ENCODE measurements at places on chromosomes 12 and 14.

DNA sequence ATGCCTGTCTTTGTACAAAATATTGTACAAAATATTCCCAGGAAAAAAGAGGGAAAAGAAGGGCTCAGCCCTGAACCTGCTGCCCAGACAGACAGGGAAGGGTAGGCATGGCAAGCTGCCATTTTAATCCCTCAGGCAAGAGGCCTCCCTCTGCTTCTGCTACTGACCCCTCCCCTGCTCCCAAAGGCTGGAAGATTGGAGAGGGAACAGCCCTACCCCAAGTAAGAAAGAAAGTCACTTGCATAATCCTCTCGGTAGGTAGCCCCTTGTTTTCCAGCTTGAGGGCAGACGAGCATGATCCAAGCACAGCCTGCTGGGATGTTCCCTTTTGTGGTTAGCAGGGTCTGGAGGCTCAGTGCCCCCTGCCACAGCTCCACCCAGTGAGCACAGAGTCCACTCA is 20.7 kb downstream of the ADCY6 start:
- DNase-seq, result no peak

DNA sequence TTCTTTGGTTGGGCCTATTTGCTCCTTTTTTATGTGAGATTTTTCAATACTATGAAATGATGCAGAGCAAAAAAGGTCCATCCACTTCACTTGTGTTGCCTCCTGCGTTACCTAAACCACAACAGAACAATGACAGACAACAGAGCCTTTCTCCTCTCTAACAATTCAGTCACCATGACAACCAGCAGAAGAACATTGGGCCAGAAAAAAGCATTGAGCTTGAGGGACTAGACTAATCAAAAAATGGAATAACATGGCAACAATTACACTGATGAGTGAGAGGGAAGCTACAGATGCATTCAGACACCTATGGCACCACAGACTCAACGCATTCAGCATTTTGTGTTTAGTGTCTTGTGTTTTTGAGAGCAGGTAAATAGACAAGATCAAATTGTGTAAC is 44.6 kb upstream of the PTCSC3 start:
- no peak for DNase-seq

GRCh38 chr12:124764870-124765580 is 98.6 kb downstream of the SCARB1 start:
- no peak for DNase-seq

GRCh38 chr12:33795536-33795935 is 226.8 kb upstream of the ALG10 start:
- DNase-seq, result no peak

DNA sequence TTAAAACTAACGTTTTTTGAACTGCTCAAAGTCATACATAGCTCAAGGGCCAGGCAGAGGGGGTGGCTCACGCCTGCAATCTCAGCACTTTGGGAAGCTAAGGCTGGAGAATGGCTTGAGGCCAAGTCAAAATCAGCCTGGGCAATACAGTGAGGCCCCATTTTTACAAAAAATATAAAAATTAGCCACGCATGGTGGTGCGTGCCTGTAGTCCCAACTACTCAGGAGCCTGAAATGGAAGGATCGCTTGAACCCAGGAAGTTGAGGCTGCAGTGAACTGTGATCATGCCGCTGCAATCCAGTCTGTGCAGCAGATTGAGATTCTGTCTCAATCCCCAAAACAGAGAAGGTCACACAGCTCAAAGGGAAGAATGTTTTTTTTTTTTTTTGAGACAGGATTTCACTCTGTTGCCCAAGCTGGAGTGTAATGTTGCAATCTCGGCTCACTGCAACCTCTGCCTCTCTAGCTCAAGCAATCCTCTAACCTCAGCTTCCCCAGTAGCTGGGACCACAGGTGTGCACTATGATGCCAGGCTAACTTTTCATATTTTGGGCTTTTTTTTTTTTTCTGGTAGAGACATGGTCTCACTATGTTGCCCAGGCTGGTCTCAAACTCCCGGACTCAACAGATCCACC is 2.9 kb downstream of the RBM23 start:
- DNase-seq, result no peak

DNA sequence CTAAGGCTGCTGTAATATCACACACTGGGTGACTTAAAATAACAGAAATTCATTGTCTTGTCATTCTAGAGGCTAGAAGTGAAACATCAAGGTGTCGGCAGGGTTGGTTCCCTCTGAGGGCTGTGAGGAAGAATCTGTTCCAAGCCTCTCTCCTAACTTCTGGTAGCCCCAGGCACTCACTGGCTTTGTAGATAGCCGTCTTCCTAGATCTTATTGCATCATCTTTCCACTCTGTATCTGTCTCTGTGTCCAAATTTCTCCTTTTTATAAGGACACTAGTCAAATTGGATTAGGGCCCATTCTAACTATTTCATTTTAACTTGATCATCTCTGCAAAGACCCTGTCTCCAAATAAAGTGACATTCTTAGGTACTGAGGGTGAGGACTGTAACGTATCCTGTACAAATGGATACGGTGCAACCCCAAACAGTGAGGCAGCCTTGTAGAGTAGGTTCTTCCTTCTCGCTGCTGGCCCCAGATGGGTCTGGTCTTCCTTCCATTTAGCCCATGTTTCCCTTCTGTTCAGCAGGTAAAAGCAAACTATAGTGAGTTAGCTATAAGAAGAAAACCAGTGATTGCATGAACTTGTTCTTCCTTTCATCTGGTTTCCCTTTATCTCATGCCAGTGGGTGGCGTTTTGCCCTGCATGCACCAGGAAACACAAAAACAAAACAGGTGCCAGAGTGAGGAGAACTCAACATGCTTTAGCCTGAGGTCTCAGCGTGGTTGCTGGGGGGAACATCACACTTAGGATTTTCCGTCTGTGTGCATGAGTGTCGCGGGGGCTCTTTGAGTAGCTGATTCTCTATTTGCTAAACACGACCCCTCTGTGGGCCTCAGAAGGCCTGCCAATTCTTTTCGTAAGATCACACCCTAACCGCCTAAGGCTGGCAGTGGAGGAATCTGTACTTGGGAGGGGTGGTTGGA is 19.5 kb downstream of the TTC9 start:
- DNase-seq, result peak; percentile 48

DNA sequence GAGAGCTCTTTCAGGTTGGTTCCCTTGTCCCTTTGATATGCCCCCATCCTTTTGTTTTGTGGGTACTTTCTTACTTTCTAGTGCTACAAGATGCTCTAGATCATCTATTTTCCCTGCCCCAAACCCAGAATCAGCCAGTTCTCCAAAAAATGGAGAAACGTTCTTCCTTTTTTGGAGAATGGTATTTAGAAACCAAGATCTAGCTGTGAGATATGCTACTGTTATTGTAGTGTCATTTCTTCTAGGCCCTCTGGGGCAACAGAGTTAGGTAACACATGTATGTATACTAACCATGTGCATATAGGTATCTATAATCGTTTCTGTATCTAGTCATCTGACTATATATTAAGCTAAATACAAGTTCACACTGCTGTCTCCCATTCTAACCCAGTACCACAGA is 6.9 kb upstream of the IGFBP6 start:
- DNase-seq, result no peak

- DNase-seq, result no peak
Observed at GRCh38 chr12:118541071-118541470, 164.7 kb downstream of the SUDS3 start.

GRCh38 chr14:91047174-91047753 is 13.2 kb downstream of the RPS6KA5 start:
- DNase-seq, result peak; percentile 19

- DNase-seq, result no peak
Observed at GRCh38 chr12:54373649-54374561, 9.6 kb upstream of the GPR84 start.

- no peak for DNase-seq
Observed at GRCh38 chr12:26346736-26347135, 151.4 kb downstream of the SSPN start.

DNA sequence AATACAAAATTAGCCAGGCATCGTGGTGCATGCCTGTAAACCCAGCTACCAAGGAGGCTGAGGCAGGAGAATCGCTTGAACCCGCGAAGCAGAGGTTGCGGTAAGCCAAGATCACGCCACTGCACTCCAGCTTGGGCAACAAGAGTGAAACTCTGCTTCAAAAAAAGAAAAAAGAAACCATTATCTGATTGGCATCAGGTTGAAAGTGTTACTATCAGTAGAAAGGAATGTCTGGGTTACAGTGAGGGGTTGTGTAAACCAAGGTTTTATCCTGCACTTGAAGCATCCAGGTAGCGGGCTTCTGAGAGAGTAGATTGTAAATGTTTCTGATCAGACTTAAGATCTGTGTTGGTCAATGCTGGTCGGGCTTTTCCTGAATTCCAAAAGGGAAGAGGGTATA is 14.1 kb upstream of the OXA1L start:
- DNase-seq, result no peak

DNA sequence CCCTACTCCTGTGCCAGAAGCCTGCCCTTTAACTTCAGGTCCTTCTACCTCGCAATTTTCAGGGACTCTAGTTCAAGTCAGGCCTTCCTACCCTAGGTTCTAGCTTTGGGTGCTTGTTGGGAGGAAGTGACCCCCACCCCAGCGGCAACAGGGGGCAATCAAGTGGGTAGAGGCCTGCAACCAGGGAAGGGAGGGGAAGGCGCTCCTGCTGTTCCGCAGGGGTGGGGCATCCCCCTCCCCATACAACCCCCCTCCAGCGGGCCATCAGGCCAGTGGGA is 204 bp upstream of the PRPH start:
- no peak for DNase-seq

DNA sequence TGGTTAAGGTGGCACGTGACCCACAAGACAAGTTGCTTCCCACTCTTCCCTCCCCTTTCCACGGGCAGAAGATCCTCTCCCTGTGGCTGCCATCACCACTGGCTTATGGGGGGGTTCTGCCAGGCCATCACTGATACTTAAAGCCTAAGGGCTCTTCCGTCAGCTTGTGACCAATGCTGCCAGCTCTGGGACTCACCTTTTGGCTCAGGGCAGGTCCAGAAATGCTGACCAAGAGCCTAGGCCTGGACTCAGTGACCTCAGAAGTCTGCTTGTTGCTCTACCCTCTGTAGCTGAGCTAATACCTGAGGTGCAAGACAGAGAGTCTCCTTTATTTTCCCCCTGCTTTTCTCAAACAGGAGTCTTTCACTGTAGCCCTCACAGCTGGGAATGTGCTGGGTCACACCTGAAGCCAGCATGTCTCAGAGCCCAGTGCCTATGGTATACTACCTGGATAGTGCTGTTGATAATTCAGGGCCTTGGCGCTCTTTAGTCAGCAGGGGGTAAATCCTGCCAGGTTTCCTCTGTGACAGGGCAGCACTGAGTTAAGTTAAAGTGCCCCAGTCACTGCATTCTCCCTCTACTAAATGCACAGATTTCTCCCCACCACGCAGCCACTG is 19.7 kb downstream of the FGD4 start:
- DNase-seq, result no peak

- DNase-seq, result no peak
Observed at GRCh38 chr14:54312166-54312801, 84.5 kb upstream of the CDKN3 start.

- no peak for DNase-seq
Observed at GRCh38 chr14:71749613-71750238, 182.5 kb upstream of the RGS6 start.

GRCh38 chr12:124939079-124939420 is 24.6 kb upstream of the UBC start:
- DNase-seq, result peak; percentile 50

GRCh38 chr12:71161591-71161990 is 3.8 kb upstream of the TSPAN8 start:
- no peak for DNase-seq

GRCh38 chr14:53389202-53389601 is 236.1 kb upstream of the DDHD1 start:
- DNase-seq, result no peak

GRCh38 chr12:132275110-132275531 is 54.3 kb downstream of the GALNT9 start:
- no peak for DNase-seq

- no peak for DNase-seq
Observed at GRCh38 chr14:63209160-63209559, 4.9 kb downstream of the RHOJ start.

GRCh38 chr12:110037315-110037714 is 11.0 kb downstream of the C12orf76 start:
- no peak for DNase-seq

- no peak for DNase-seq
Observed at GRCh38 chr14:51039252-51039651, 55.7 kb downstream of the TRIM9 start.

GRCh38 chr14:58427281-58428117 is at the start of the genes KIAA0586 and TIMM9:
KIAA0586 (plus strand) TSS chr14:58427719; CDS start chr14:58428265, 546 bp downstream.
TIMM9 (minus strand) TSS chr14:58427531; CDS start chr14:58411945, 15,586 bp downstream.
- peak; percentile 95 for DNase-seq

- no peak for DNase-seq
Observed at GRCh38 chr12:2111826-2112225, 59.0 kb downstream of the CACNA1C start.

- DNase-seq, result no peak
Observed at GRCh38 chr12:121189619-121190155, 20.2 kb upstream of the P2RX4 start.

DNA sequence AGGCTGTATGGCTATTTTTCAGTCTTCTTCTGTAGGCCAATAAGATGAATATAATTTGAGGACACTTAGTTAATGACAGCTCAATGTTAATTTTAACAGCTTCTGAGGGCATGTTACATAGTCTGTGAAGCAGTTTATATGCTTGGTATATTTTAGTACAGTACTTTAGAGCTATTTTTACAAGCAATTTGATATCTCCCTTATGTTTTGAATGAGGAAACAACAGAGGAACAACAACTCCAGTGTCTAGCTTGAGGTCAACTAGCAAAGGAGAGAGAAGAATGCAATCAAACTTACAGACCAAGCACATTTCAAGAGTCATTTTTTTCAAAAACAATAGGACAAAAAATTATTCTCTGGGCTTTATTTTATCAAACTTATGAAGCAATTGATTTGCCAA is 469.1 kb upstream of the DCN start:
- DNase-seq, result no peak

DNA sequence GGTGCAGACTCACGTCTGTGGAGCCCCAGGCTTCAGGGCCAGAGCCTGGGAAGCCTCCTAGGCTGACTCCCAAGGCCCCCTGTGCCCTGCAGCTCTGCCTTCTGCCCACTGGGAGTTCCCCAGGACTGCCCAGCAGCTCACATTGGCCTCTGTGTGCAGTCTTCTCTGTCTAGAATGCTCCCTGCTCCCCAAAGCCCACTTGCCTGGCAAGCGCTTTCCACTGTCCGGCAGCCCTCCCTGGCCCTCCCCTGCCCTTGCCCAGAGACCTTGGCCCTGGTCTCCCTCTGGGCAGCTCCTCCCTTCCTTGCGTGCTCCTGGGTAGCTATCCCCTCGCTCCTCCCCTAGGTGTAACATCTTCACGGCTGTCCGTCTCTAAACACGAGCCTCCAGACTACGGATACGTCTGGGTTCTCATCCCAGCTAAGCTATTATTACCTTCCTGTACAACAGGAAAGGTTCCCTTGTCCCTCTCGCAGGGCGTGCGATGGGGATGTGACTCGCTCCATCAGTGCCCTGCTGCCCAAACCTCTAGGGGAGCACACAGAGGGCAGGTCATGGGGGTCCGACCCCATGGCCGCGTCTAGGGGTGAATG is 325.5 kb upstream of the RTL1 start:
- DNase-seq, result no peak
